ENCODE measurements at places on chromosomes 12 and 14.
A peak's percentile ranks its signal among the peaks of the same experiment; 100 is the strongest.

DNA sequence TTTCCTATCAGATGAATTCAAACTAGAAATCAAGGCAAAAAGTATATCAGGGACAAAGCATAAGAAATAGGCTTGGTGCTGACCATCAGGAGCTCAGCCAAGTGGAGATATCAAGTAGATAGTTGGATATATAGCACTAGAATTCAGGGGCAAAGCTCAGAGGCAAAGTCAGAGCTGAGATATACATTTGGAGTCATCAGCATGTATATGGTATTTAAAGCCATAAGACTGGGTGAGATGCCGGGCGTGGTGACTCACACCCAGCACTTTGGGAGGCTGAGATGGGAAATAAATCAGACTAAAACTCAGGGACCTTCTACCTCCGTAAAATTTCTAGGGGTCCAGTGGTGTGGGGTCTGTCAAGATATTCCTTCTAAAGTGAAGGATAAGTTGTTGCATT, 38.9 kb upstream of the LIMA1 start:
- no peak for DNase-seq

GRCh38 chr12:102939670-102940222, 17.7 kb upstream of the ASCL1 start:
- no peak for DNase-seq

- DNase-seq, result no peak
Observed at GRCh38 chr12:130919086-130919485, 34.6 kb upstream of the ADGRD1 start.

DNA sequence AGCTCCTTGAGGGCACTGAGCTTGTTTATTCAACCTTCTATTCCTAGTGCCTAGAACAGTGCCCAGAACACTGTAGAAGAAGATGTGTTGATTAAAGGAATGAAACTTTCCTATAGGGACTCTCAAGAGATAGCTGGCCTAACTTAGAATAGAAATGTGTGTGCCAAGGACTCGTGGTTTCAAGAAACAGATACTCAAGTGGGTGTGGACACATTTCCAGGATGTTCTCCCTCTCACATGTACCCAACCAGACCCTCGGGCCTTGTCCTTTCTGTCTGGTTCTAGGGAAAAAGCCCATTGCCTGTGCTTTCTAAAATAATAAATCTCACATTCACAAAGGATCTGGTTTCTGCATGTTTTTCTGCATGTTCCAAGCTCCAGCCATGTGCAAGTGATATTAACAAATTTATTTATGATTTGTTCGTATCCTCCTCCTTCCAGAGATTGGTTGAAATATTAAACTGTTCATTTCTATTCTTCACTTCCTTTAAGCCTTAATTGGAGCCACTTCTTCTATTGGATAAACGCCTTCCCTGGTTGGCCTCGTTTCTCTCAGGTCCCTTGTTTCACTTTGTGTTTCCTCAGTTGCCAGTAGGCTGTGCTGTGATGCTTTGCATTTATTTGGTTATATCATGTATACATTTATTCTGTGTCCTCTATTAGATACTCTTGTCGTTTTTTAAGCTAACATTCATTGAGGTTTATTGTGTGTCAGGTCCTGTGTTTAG, 89.8 kb downstream of the CRADD start:
- peak; percentile 57 for DNase-seq

- no peak for DNase-seq
Observed at GRCh38 chr14:28102814-28103213, 663.8 kb upstream of the FOXG1 start.

- DNase-seq, result no peak
Observed at GRCh38 chr12:127191129-127191528, 1075.8 kb upstream of the TMEM132C start.

DNA sequence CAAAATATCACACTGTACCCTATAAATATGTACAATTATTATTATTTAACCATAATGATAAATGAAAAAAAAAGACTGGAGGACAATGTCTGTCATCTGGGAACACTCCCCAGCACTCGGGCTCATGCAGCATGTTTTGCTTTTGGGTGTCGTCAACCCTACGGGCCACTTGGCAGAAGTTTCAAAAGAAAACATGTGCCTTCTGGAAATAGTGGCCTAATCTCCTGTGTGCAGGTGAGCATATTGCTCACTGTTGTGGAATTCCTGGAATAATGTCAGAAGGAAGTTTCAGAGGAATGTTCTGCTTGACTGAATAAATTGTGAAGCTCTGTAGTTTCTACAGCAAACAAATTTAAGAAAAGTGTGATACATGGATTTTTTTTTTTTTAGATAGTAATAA, 298.3 kb downstream of the SSPN start:
- no peak for DNase-seq

GRCh38 chr14:92556255-92556741, 42.7 kb downstream of the RIN3 start:
- DNase-seq, result no peak

DNA sequence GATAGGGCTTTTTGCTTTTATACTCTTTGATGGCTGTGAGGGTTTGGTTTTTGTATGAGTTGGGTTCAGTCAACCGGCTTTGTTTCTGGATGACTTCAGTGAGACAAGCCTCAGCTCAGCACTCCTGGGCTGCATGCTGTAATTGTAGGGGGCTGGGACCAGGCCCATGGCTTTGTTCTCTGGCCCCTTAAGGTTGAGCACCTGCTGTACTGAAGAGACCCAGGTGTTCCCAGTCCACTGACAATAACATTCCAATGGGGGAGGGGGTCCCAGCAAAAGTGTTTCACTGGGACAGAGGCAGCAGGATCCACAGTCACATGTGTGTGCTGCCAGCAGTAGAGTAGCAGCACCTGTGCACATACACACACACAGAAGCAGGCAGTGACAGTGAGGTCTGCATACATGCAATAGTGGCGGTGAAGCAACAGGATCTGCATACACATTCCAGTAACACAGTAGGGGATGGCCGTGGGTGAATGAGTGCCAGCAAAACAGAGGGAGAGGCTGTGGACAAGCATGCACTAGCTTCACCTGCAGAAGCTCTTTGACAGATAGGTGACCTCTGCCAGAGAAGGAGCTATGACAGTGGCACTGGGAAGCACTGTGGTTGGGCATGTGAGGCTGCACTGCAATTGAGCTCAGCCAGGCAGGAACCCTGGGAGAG, 240.4 kb downstream of the ASCL1 start:
- DNase-seq, result no peak

- DNase-seq, result peak; percentile 68
Observed at GRCh38 chr12:108305520-108305919, 33.6 kb downstream of the CMKLR1 start.

- no peak for DNase-seq
Observed at GRCh38 chr14:69108358-69108757, 44.6 kb downstream of the DCAF5 start.

DNA sequence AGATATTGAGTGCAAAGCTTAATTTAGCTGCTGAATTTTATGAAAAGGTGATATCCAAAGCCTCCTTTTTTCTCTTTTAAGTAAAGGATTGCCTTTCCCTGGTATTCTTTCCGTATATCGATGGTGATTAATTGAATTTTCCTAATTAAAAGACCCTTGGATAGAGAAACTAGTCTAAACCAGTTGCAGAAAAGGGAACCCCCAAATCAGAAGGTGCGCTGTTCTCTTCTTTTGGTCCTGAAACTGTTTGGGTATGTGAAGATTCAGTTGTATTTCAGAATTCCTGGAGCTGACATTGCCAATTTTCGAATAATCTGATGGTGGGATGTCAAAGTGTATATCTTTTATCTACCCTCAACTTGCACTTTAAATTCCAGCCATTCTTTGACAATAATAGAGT, 1.9 kb downstream of the GPHN start:
- peak; percentile 0 for DNase-seq

GRCh38 chr14:93480867-93481266, 50.1 kb downstream of the UNC79 start:
- no peak for DNase-seq

GRCh38 chr14:35915185-35915584, 89.0 kb downstream of the BRMS1L start:
- no peak for DNase-seq

GRCh38 chr14:69692594-69692993, 74.3 kb upstream of the SRSF5 start:
- no peak for DNase-seq

- DNase-seq, result no peak
Observed at GRCh38 chr12:3364226-3364625, 126.8 kb upstream of the PRMT8 start.

DNA sequence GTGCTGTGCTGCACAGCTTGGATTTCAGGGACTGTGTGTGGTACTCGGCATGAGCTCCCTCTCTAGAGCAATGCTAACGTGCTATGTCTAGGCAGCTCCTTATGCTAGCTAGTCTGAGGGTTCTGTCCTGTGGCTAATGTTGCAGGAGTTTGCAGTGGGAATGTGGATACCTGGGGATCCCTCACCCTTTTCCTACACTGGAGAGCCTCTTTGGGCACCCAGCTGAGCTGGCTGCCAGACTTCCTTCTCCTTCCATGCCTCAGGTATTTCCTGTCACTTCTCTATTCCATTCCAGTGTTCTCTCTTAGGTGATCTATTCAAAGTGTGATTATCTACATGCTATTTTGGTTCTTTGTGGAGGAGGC, 64.9 kb downstream of the FBXO33 start:
- DNase-seq, result no peak

DNA sequence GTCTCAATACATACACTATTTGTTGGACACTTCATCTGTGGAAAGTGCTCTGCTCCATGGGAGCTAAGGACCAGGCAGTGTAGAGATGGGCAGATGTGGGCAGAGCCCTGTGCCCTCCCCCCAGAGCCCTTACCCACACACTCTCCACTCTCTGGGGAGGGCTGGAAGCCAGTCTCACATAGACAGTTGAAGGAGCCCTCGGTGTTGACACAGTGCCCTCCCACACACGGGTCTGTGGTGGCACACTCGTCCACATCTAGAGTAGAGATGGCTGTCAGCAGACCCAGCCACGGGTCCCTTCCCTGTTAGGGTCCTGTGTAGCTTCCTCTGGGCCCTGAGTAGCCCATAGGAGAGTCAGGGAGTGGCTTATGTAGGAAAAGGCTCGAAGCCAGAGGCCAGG, 14.3 kb downstream of the ISCA2 start:
- DNase-seq, result no peak

- no peak for DNase-seq
Observed at GRCh38 chr12:60209933-60210332, 614.1 kb downstream of the SLC16A7 start.

DNA sequence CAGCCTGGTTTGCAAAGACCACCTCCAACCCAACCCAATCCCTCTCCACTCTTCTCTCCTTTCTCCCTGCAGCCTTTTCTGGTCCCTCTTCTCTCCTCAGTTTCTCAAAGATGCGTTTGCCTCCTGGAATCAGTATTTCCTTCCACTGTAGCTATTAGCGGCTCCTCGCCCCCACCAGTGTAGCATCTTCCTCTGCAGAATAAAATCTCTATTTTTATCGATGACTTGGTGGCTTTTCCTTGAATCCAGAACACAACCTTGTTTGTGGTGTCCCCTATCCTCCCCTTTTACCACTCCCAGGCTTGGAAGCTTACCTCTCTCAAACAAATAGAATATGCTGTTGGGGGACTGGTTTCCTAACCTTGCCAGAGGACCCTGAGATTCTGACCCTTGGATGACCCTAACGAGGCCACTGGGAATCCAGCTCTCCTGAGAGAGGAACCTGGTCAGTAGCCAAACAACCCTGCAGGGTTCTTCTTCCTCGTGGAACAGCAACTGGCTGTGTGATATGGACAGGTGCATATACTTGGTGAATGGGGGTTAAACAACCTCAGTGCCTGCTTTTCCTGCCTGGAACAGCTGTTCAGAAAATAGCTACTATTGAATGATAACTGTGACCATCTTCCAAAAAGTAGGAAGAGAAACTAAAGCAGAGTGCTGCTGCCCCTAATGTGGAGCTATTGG, 4.4 kb downstream of the WNT1 start:
- no peak for DNase-seq

DNA sequence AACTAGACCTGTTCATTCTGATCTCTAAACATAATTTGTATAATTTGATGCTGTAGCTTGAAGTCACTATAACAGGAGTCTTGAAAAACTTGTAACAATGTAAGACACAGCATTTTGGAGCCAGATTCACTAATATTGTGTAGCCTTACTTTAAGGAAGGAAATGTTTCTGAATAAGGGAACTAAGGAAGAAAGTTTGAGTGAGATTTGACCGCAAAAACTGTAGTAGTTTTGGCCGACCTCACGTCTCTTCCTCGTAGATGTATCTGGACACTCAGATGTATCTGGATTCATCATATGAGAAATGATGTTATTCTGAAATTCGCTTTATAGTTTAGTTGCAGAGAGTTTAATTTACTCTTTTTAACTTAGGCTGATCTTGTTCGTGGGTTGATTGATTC, 13.9 kb upstream of the DNAH10 start:
- no peak for DNase-seq

GRCh38 chr14:64572386-64573104, 22.8 kb downstream of the PPP1R36 start:
- no peak for DNase-seq

- peak; percentile 4 for DNase-seq
Observed at GRCh38 chr14:30521899-30522736, 36.8 kb upstream of the G2E3 start.
